ENCODE measurements at places on chromosomes 12 and 14.

GRCh38 chr12:93025145-93026103, 96.3 kb upstream of the EEA1 start:
- no peak for DNase-seq

DNA sequence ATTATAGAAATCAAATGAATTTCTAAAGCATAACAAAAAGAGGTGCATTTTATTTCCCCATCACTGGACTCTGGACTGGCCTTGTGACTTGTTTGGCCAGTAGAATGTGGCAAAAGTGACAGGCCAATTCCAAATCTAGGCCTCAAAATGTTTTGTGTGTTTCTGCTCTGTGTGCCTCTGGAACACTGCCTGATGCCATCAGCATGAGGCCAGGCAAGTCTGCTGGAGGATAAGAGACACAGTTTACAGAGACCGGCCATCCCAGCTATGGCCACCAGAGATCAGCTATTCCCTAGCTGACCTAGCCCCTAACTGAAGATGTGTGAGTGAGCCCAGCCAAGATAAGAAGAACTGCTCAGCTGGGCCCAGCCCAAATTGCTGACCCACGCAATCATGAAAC, 32.9 kb downstream of the ASCL1 start:
- DNase-seq, result no peak

DNA sequence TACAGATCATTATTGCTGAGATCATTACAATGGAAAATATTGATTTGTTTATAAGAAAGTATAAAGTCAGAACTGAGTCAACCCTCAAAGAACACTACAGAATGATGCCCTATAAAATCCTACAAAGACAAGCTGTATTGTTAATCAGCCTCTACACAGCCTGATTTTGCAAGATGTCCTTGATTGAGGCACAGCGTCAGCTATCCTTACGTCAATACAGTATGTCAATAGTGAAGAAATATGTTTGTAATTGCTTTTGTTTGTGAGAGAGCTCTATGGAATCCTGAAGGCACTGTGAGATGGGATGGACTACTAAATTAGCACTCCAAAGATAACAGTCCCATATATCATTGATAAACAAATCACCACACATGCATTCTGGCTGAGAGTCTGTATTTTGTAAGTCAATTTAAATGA, 70.7 kb downstream of the RASSF9 start:
- DNase-seq, result no peak

DNA sequence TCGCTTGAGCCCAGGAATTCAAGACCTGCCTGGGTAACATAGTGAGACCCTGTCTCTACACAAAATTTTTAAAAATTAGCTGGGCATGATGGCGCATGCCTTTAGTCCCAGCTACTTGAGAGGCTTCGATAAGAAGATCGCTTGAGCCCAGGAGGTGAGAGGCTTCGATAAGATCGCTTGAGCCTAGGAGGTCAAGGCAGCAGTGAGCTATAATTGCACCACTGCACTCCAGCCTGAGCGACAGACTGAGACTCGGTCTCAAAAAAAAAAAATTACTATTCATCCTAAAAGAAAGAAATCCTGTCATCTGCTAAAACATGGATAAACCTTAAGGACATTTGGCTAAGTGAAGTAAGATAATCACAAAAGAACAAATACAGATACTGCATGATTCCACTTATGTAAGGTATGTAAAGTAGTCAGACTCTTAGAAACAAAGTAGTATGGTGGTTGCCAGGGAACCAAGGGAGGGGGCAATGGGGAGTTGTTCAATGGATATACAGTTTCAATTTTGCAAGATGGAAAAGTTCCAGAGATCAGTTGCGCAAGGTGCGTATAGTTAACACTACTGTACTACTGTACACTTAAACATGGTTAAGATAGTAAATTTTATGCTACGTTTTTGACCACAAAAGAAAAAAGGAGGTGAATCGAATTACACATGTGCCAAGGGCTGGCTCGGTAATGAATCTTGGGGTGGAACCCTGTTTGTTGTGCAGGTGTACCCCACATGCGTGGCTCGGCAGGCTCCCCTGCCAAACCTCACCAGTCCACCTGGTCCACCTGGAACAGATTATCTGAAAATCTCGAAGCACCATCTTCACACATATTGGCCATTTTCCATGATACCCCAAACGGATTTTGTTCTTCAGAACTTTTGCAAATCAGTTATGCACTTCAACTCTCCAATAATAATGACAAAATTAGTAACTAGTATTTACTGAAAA, 18.3 kb upstream of the ATP2A2 start:
- no peak for DNase-seq

- DNase-seq, result no peak
Measured at GRCh38 chr12:71867131-71867530, 27.6 kb downstream of the TBC1D15 start.

DNA sequence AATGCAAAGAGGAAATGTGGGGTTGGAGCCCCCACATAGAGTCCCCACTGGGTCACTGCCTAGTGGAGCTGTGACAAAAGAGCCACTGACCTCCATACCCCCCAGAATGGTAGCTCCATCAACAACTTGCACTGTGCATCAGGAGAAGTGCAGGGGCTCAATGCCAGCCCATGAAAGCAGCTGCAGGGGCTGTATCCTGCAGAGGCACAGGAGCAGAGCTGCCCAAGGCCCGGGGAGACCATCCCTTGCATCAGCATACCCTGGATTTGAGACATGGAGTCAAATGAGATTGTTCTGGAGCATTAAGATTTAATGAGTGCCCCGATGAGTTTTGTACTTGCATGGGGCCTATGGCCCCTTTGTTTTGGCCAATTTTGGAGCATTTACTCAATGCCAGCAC, 1023.6 kb downstream of the VRK1 start:
- no peak for DNase-seq

DNA sequence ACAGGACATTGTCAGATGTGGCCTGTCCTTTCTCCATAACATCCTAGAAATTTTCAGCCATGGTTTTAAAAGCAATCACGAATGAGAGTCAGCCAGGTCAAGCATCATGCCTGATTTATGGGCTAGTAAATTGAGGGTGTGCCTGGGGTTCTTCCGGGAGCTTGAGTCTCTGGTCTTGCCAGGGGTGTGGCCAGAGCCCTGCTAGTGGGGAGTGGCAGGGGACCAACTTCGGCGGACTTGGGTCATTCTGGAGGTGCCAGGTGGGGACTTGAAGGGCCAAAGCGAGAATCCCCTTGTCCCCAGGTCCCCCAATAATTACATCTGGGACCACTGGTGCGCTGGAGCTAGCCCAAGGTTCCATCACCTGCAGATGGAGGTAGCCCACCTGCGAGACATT, 5.7 kb downstream of the OTUB2 start:
- DNase-seq, result no peak

DNA sequence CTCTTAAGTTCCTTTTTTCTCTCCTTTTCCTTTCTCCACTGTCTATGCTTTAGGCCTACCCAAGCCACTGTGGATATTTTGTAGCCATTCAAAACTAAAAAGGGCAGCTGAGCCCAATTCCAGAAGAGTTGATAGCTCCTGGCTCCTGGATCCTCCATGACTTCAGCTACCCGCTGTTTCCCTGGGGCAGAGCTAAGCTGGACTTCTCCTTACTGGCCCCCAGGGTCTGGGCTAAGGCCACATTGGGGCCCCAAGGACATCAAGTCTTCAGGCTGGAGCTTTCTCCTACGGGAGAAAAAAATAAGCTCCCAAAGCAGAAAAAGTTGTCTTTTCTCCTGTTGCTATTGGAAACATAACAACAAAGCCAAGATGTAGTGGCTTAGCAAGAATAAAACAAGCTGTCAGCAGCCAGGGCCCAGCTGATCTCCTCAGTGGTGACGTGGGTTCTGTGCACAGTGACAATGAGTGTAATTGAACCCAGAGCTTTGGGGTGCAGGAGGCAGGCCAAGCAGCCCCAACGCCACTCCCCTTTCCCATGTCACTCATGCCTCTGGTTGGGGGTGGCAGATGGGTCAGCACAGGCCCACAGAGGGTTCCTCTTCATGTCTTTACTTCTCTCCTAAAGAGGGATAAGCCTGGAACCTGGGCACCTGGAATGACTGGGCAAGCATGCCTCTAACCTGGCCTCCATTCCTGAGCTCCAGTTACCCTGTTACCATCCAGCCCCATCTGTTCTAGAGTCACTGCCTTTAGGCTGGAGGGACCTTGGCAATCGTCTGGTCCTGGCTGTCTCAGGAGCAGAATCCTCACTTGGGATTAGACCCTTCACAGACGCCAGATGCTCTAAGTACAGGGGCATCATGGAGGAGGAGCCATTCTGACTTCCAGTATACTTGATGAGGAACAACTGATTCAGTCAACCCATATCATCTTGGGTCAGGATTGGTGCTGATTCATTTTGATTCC, 171.2 kb downstream of the ZFP36L1 start:
- no peak for DNase-seq

- no peak for DNase-seq
Measured at GRCh38 chr14:30996892-30997659, 28.4 kb upstream of the AP4S1 start.

DNA sequence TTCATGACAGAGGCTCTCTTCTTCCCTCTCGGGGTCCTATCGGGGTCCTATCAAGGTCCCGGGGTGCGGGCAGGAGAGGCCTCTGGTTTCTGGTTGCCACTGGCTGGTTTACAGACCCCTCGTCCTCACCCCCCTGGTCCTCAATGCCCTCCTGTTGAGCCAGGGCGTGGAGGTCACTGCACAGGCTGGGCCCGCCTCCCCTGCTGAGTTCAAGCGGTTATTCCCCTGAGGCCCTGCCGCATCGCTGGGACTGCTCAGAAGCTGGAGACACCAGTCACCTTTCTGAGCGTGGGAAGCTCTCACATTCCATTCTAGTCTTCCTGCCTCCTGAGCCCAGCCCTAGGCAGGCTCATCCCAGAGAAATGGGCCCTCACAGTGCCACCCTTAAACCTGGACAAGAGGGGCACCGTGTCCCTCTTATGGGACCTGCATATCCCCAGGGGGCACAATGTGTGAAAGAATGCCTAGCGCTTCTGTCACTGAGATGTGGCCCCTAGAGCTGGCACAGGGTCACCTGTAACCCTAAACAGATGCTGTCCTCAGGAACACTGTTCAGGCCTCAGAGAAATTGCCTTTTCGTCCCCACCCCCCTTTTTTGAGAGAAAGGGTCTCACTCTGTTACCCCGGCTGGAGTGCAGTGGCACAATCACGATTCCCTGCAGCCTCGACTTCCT, 177.7 kb upstream of the RGS6 start:
- DNase-seq, result no peak

DNA sequence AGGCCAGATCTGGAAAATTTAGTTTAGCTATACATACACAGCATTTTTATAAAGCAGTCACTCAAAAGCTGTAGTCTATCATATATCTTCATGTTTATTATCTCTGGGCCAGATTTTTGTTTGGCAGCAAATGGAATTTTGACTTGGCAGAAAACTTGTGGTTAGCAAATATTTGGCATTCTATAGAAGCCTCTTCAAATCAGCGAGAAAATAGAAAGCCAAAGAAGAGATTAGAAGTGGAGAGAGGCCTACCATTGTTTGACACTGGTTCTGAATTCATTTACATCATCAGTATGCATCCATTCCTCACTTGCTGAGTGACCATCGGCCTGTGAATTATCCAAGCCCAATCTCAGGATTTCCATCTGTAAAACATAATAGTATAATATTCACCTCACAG, 1077.6 kb downstream of the GALC start:
- no peak for DNase-seq

DNA sequence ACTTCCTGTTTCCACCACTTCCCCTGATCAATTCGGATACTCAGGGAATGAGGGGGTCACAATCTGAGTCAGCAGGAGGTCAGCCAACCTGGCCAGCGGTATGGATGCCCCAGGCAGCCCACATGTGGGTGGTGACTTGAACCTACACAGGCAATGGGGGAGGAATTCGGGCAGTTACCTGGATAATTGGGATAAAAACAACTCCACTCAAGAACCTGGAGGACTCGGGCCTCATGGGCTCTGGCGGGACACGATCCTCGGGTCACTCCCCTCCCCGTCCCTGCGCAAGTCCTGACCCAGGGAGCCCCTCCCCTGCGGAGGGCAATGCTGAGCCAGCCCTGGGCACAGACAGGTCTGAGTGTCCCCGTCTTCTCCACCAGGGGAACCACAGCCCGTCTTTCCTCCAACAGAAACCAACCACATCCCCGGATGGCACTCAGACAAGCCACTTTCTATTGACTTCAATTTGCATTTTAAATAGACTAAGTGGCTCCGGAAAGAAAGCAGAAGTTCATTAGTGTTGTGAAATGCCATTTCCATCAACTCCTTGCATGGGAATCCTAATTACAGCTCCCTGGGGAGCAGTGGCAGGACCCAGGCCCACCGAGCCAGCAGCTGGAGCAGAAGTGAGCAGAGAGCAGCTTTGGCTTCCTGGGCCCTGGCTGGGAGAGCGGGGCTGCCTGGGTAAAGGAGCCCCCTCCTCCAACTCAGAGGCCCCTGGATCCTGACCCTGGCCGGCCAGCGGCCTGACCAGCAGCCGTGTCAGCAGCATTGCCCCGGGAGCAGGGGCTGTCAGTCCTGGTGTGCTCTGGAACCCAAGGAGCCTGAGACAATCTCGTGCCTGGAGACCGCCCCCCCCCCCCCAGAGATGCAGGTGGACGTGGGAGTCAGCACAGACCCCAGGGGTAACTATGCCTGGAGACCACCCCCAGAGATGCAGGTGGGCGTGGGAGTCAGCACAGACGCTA, 374.1 kb downstream of the ADGRD1 start:
- no peak for DNase-seq

DNA sequence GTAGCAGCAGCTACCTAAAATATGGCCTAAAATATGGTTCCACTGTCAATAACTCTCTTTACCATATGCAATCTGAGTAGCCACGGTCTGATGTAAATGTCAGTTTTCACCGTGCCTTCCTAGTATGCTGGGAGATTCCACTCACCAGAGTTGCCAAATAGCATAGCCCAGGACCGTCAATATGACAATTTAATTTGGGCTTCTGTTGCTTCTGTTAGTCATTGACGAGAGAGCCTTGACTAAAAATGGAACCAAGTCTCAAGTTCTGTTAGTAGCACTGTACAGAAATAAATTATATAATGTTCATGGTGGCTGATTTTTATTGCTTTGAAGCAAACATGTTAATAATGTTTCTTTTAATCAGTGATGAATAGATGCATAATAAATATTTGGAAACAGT, 348.4 kb downstream of the BCAT1 start:
- no peak for DNase-seq

- DNase-seq, result no peak
Measured at GRCh38 chr12:85279449-85280164, 413 bp upstream of the ALX1 start.

GRCh38 chr14:69615121-69615495, 3.7 kb downstream of the SUSD6 start:
- DNase-seq, result no peak

DNA sequence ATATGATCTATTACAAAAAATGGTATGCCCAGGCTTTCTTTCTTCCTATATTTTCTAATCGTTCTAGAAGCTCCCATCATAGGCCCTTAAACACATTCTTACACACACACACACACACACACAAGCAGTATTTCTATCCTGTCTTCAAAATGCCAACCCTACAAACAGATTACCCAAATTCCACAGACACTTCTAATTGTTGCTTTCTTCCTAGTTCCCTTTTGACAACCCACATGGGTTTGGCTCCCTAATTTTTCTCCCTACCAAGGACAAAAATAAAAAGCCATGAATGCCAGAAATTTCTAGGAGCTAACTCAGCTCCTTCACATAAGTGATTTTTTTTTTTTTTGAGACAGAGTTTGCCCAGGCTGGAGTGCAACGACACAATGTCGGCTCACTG, 60.3 kb upstream of the NTF3 start:
- no peak for DNase-seq

Measured in anterior cingulate cortex (tissue), 58 donors.